Stimulated activated CD4-positive, alpha-beta T cell treated with anti-CD3 and anti-CD28 coated beads, Interleukin-12 subunit alpha, Interleukin-12 subunit beta, amount 100 ng/mL, for 4 hours (primary cell): ENCODE measurements at places on chromosomes 4 and X.
A peak's percentile ranks its signal among the peaks of the same experiment; 100 is the strongest.

DNA sequence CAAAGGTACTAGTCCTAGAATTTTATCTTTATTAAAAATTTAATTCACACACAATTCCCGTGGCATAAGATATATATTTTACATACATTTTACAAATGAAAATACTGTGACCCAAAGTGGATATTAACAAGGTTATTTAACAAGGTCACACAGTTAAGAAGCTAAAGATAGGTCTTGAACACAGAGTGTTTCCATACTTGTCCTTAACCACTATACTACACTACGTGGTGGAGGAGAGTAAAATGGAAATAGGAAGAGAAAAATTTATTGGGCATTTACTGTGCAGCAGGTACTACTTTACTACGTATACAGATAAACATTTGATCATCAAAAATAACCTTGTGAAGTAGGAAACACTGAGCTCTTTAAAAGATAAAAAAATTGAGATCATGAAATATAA lies 14.8 kb downstream of the TECRL start:
- no peak for DNase-seq

- DNase-seq = no peak
These were observed 18.3 kb upstream of the HERC3 start for GRCh38 chr4:88573995-88574394.

- DNase-seq = no peak
These were observed 487.9 kb downstream of the C4orf33 start for GRCh38 chr4:129583868-129584267.

DNA sequence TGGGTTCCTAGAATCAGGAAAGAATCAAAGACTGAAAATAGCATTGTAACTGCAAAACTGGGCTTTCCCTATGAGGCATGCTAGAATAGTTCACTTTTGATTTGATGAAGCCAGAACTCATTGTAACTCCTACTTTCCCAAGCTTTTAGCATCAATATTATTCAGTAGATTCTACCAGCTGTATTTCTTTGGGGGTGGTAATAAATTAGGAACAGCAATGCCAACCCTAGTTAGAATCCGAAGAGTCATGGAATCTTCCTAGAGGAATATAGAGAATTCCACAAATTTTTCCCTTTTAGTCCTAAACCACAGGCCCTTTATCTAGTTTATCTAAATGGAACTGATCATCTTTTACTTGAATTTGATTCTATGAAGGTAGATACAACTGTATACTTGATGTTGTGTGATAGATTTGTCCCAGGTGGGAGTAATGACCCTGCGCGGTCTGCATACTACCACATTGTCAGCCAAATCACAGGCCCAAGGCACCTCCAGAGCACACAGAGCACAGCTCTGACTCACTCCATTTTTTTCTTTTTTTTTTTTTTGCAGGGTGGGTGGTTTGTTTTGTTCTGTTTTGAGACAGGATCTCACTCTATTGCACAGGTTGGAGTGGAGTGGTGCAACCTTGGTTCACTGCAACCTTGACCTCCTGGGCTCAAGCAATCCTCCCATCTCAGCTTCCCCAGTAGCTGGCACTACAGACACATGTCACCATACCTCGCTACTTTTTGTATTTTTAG lies 66.6 kb downstream of the EDNRA start:
- DNase-seq = no peak

- DNase-seq = no peak
These were observed 20.7 kb downstream of the NALF2 start for GRCh38 chrX:69524781-69525363.

DNA sequence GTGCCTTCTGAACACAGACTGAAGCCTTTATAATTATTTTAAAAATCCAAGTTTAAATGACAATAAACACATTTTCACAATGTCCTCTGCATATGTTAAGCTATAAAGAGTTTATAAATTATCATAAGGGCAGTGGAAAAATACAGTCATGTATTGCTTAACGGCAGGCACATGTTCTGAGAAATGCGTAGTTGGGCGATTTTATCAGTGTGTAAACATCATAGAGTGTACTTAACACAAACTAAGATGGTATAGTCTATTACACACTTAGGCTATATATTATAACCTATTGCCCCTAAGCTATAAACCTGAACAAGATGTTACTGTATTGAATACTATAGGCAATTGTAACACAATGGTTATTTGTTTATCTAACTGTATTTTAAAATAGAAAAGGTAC lies 254.7 kb downstream of the GABRG1 start:
- no peak for DNase-seq

DNA sequence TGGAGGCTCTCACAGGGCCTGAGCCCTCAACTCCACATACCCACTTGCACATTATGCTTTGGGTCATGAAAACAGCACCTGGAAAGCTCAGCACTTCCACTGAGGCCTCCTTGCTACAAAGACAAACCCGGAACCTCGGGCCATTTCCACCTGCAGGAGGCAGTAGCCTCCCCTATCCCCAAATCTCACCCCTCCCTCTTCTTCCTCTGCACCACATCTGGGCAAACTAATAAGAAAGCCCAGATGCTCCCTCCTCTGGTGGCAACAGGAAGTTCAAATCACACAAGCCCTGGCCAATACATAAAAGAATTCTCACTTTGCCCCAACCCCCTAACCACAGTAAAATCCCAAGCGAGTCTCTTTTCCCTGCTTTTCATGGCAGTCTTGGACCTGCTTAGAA lies 136.4 kb downstream of the MAPK10 start:
- DNase-seq = no peak

GRCh38 chr4:123671636-123672404 lies 275.2 kb downstream of the SPRY1 start:
- peak; percentile 14 for DNase-seq

DNA sequence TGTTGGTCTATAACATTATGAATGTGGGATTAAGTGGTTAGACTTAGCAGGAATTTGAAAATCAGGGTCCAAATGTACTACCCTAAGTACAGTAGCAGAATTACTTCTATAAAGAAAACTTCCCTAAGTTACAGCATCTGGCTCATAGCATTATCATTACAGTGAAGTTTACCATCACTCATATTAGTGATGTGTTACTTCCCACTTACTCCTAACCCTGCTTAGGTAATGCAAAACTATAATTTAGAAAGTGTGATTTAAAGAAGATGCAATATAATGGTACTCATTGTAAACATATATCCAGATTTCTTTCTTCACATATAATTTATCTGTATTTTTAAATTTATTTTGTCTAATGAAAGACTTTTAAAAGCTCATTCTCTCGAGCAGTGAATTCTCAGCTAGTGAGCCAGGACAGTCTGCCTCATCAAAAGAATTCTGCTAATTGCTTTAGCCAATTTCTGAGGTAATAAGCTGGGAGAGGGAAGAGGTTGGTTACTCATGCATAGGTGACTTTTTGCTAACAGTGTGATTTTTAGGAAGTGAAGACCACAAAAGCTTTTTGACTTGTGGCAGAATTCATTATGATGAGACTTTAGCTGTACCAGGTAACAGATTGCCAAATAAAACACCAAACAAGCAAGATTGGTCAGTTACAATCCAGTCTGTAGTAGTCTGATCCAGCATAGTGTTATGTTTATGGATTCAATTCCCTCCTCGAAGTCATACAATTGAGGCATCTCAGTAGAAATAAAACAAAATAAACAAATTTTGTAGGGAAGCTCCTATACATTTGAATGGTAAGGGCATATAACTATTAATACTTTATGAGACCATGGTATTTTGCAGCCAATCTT lies 21.0 kb downstream of the PLS3 start:
- no peak for DNase-seq

- no peak for DNase-seq
These were observed 18.6 kb downstream of the NUDT6 start for GRCh38 chr4:122903766-122904288.

DNA sequence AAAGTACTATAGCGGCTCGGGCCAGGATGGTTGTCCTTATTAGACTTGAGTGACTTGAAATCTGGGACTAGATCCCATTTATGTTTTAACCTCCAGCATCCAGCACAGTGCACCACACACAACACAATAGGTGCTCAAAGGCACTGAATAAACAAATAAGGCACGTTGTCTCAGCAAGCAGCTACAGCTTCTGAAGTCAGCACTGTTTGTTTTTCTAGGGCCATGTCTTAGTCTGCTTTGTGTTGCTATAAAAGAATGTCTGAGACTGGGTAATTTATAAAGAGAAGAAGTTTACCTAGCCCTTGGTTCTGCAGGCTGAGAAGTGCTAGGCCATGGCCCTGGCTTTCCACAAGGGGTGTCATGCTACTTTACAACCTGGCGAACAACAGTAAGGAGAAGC lies 102.1 kb upstream of the LNX1 start:
- DNase-seq = no peak

DNA sequence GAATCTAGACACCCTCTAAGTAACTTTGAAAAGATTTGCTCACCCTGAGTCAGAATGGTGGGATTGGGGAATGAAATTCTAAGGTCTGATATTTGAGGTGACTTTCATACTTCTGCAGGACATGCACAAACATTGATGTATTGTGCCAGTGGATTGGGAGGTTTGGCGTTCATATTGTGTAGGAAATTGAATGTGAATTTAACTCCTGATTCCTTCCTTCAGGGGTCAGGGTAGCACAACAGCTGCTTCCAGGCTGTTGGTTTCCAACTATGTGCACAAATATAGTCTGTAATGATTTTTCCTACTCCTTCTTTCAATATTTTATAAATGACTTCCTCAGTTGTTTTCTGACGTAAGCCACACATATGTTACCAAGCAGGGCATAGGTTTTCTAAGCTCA lies 3.1 kb downstream of the IL1RAPL1 start:
- DNase-seq = no peak

DNA sequence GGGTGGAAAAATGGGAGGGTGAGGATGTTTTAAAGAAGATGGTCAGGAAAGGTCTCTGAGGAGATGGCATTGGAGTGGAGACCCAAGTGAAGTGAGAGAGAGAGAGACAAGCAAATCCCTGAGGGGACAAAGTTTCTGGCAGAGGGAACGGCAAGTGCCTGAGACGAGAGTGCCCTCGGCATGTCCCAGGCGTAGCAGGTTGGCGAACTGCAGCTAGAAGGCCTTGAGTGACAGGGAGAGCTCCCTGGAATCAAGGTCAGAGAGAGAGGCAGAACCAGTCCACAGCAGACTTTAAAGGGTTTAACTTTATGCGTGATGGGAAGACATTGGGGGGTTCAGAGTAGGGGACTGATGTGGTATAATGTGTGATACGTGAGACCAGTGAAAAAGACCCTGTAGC lies 150.2 kb upstream of the HAND2 start:
- no peak for DNase-seq

DNA sequence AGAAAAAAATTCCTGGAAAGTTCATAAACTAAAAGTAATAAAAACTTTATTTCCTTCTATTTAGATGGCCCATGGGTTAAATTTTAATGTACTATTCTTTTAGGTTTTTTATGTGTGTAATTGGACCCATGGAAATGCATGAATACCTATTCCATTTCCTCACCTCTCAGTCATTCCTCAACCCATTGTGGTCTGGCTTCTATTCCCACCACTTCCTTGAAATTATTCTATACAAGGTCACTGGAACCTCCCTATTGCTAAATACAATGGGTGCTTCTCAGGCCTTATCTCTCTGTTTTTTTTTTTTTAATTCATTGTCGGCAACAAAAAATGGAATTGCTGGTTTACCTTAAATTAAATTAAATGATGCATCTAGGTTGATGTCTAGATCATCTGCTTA lies 17.2 kb downstream of the SLC39A8 start:
- DNase-seq = no peak

DNA sequence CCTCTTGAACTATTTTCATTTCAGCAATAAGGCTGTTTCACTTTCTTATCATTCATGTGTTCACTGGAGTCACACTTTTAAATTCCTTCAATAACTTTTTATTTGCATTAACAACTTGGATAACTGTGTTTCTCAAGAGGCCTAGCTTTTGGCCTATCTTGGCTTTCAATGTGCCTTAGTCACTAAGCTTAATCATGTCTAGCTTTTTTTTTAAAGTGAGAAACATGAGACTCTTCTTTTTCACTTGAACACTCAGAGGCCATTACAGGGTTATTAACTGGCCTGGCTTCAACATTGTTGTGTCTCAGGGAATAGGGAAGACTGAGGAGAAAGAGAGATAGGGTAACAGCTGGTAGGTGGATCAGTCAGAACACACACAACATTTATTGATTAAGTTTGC lies 64.0 kb upstream of the VCX2 start:
- DNase-seq = no peak

DNA sequence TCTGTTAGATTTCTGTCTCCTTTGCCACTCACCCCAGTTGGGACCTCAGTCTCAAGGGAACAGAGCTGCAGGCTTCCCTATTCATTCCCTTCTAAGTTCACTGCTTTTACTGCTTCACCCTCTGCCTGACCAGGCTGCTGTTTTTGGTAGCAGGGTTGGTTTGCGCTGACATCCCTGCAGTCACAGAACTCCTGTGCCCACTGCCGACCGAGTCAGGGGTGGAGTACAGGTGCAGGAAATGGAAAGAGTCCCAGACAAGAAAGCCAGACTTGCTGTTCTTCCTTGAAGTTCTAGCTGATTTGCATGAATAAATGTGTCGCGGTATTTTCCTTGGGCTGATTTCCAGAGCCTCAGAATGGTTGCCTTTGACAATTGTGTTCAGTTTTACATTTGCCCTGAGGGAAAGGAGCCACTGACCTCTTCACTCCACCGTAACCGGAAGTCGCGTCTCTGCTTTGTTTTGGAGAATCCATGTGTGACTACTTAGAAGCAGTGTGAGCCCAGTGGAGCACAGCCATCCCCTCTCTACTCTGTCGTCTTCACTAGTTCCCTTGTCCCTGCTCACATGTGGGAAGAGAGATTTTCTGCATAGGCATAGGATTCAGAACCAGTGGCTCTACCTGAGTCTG lies 84.8 kb downstream of the TNIP2 start:
- no peak for DNase-seq

DNA sequence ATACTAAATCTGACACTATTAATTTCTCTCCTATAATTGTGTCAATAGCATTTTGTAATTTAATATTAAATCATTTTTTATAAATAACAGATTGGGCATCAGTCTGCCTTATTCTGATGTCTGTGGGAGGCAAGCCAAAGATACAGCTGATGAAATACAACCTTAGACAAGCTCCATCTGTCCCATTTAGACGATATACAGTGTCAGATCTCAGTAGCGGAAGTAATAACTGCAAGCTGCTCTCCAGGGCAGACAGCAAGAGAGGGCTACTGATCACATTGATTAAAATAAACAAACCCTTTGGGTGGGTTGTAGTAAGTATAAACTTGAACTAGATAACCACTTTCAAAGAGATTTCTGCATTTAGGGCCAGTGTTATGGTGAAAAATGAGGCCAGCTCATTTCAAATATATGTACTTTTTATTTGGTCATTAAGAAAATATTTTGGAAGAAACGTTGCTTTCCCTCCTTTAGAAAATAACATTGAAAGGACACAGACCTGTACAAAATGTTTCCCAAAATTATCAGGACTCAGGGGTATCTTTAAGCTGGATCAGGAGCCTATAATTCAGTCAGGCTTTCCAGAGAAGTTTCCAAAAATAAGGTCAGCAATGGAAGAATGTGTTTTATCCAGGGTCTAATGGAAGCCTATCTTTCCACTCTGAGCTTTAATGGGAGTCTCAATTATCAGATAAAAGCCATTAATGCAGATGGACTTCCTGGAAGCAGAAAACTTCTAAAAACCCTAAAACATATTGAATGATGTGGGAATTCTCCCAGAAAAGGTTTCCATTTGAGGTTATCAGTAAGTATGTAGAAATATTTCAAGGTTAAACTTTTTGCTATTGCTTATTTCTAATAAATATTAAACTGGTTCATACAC lies 1028.8 kb upstream of the IGFBP7 start:
- DNase-seq = no peak
